ENCODE measurements at places on chromosomes 12 and 14.
A peak's percentile ranks its signal among the peaks of the same experiment; 100 is the strongest.

DNA sequence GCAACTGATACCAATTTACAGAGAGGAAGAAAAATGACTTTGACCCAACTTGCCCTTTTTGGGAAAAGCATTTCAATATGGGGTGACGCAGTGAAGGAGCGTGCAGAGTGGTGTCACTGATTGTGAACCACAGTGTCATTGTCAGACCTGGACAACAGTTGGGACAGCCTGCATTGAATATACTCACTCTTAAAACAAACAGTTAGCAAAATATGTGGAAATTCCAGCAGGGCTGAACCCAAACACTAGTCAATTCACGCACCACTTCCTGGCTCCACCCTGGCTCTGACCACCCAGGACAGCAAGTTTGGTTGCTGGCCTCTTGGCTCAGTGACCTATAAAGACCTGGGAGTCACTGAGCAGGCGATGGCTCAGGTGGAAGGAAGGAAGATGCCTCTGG, 61.3 kb downstream of the NOS1 start:
- no peak for DNase-seq

- DNase-seq = no peak
These were observed 17.3 kb downstream of the KITLG start for GRCh38 chr12:88562846-88563582.

DNA sequence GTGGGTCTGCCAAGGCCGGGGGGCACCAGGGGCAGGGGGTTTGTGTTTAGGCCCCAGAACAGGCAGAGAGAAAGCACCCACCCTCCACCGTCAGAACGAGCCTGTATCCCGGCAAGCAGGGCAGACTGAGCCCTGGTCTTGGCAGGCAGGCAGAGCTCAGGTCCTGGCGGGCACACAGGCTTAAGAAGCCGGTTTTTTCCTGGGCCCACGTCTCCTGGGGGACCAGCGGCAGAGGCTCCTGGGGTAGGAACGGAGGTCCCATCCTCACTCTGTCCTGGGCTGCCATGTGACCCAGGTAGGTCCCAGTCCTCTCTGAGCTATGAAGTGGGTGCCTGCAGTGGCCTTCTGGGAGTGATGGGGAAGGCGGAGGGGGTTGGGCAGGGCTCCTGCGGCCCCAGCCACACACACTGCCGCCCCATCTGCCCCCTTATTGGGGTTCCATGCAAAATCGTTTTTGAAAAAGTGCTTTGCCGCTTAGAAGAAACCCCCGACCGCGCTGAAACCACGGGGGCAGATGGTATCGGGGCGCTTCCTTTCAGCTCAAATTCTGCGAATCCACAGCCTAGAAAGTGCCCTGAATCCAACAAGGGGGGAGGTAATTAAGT, 24.2 kb downstream of the SH2B3 start:
- no peak for DNase-seq

- peak; percentile 78 for DNase-seq
These were observed 2.0 kb downstream of the CRY1 start for GRCh38 chr12:107091381-107091780.

DNA sequence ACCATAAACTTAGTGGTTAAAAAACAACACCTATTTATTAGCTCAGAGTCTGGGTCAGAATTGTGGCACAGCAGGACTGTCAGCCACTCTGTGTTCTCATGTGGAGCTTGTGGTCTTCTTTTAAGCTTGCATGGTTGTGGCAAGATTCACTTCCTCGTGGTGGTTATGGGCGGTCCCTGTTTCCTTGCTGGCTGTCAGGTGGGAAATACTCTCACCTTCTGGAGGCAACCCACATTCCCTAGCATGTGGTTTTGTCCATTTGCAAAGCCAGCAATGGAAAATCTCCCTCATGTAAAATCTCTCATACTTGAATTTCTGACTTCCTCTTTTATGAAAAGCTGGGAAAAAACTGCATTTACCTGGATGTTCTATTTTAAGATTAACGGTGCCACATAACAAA, 229.8 kb downstream of the ALX1 start:
- no peak for DNase-seq

GRCh38 chr14:101060171-101060601, 156.7 kb upstream of the RTL1 start:
- no peak for DNase-seq

DNA sequence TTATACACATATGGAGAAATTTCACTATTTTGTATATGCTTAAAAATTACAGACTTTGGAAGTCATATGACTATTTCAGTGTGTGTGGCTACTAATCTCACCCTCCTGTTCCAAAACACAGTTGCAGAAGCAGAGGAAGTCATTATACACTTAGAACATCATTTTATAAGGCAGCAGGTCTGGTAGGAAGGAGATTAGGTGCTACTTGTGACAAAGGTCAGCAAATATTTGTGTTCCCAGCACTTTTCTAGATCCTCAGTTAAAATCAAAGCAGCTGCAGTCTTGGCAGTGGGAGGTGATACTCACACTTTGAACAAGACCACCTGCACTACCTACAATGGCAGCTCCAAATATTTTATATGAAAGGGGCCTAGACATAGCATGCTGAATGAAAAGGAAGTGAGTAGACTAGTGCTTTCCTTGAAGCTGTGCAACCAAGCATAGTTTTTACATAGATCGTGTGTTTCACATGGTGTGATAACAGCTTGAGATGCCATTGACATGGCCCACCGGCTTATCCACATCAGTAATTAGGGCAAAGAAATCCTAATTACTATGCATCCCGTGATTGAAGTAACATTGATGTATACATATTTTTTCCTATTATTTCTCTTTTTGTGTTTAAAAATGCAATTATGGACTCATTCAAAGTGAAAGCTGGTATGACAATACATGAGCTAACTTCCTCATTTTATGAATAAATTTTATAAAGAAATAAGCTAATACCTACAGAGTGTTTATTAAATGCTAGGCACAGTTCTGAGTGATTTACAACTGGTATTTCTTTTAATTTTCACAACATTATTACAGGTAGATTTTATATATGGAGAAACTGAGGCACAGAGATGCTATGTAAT, 5.3 kb downstream of the GYS2 start:
- DNase-seq = no peak

DNA sequence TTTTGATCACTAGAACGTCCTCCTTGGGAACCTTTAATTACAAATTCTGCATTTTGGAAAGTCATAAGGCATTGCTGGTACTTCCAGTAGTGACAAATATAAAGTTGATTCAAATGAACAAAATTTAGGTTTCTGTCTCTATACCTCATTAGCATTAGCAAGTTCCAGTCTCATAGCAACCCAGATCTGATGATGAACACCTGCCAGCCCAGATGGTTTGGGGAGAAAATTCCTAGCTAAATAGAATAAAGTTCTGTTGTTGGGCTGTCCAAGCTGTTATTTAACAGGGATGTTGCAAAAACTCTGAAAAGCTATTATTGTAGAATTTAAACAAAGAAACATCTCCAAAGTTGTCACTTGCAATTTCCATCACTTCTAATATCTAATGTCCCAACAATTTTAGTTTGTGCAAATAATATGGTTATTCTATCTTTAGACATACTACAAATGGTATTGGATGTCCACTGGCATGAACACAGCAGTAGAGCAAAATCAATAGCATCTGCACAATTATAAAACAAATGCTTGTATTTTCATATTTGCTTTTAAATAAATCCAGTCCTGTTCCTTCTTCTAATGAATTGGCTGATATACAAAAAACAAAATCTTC, 299.4 kb downstream of the SLC16A7 start:
- peak; percentile 30 for DNase-seq

- DNase-seq = peak; percentile 75
These were observed 433.8 kb upstream of the DCN start for GRCh38 chr12:91616416-91616815.

DNA sequence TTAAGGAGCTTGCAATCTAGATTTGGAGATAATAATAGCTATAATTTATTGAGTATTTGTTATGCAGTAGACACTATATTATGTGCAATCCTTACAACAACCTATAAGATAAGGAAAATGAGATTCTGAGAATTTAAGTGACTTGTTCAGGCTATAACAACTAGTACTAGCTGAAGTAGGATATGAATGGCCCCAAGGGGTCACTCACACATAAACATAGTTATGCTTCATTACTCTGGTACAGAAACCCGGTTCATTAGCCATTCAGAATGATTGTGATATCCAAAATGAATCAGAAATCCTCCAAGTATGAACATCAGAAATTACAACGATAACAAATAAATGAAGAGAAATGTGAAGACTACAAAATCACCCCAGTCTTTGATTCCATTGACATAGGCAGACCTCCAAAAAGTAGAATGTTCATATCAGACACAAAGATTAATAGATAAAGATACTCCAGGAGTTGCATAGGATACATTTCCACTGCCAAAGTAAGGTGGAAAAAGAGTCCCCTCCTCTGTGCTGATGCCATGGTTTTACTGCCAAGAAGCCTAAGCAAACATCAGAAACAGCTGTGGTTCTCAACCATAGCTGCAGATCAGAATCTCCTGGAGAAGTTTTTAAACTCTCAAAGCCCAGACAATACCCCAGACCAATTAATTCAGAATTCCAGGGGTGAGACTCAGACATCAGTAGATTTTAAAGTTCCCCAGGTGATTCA, 8.6 kb upstream of the NID2 start:
- no peak for DNase-seq

- no peak for DNase-seq
These were observed 46.9 kb downstream of the SLC25A47 start for GRCh38 chr14:100370003-100370402.

- peak; percentile 53 for DNase-seq
These were observed 17.7 kb upstream of the PGF start for GRCh38 chr14:74973003-74973653.

- no peak for DNase-seq
These were observed 9.8 kb downstream of the GALNT4 start for GRCh38 chr12:89514751-89515150.

DNA sequence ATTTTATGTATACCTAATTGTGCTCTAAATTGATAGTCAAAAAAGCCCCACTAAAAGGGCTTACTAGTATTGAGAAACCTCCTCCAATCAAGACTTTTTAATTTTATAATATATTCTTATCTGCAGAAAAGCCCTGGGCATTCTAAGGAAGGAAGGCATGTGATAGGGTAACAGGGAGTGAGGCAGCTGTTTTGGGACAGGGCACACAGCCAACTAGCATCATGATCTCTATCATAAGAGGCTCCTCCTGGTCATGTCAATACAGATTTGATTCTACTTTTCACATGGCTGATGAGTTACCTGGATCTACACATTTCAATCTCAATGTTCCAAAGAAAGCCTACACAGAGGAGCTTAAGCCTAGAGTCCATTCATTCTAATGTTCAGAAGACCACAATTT, 9.1 kb downstream of the ADAM20 start:
- DNase-seq = peak; percentile 24

DNA sequence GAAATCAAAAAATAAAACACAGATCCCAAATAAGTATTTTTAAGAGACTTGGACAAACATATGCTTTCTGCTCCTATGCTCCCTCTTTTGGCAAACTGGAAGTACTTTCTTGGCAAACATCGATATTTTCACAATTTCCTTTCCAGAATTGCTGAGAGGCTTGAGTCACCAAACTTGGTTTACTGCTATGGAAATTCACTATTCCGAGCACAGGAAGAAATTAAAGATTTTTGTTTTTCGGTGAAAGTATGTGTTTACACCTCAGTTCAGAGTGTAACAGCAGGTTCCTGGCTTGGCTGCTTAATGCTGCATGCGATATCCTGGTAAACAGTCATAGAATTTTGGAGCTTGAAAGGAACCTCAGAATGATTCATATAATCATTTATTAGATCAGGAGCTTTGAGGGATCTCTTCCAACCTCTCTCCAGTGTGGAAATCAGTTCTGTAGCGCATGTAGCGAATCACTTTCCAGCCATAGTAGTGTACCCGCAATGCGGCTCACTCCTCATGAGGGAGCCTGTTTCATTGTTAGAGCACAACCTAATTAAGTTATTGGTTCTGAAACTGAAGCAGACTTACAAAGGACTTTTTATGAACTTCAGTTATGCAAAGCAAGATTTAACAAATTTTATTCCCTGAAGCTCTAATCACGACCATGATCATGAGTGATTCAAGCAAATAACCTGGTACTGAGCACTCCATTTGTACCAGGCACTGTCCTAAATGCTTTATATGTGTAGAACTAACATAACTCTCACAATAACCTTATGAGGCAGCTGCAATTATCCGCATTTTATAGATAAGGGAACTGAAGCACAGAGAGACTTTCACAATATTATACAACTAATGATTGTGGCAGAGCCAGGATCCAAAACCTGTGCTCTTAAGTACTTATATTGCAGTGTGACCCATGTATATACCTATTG, 56.4 kb upstream of the ATP2A2 start:
- DNase-seq = peak; percentile 88

- DNase-seq = no peak
These were observed 6.1 kb downstream of the RSRC2 start for GRCh38 chr12:122520676-122521075.

DNA sequence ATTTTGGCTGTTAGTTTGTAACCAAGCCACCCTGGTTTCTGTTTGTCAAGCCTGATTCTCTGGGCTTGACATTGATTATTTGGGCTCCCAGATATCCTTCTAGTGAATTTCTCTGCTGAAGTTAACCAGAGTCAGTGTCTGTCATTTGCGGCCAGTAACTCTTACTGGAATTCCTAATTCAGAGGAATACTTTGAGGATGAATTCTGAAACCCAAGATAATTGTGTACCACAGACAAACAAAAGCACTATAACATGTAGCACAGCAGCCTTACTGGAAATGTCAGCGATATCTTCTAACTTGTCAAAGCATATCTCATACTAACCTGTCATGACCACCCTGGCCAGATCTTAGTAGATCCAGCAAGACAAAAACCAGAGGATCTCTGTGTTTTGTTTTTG, 84.4 kb upstream of the HIF1A start:
- no peak for DNase-seq

GRCh38 chr12:47709237-47709636, 3.4 kb upstream of the RPAP3 start:
- DNase-seq = no peak

DNA sequence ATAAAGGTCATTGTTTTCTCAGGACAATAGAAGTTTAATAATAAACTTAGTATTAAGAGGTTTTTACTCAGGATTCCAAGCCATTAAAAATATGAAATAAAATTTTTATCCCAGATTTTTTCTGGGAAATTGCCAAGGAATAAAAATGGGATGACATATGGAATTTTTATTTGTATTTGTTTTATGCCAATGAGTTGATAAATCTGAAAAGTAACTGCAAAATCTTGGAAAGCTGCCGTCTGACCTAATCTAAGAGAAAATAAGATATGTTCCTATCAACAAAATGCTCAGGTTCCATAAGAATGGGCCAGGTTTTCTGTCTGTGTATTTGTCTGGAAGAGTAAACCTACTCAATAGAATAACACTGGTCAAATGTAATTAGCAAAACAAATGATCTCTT, 22.2 kb upstream of the KERA start:
- no peak for DNase-seq

DNA sequence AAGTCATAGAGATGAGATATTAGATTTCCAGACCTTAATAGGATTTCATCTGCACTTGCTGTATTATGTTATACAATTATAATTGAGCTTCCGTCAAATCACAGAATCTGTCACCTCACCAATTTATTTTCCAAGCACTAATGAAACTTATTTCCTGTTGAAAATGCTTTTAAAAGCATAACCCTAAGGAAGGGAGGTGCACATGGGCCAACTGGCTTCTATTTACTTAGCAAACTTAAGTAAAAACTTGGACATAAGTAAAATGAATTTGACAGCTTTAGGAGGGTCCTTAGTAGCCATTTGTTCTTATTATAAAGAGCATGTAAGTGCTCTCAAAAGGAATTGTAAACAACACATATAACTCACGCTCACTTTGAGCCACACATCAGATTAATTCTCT, 462.2 kb upstream of the TMPO start:
- DNase-seq = no peak
